ENCODE measurements at places on chromosomes 7 and 10.

- DNase-seq, result peak; percentile 44
Observed at GRCh38 chr10:101301111-101301731, 52.7 kb upstream of the BTRC start.

DNA sequence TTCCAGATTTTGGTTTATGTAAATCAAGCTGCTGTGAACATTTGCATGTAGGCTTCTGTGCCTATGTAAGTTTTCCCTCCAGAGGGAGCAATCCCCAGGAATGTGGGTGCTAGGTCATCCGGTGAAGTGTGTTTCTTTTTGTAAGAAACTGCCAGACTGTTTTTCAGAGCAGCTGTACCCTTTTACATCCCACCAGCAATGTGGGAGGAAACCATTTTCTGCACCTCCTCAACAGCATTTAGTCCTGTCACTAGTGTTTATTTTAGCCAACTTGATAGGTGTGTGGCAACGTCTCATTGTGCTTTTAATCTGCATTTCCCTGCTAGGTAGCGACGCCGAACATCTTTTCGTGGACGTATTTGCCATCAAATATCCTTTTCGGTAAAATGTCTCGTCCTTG, 395.7 kb upstream of the FOXK1 start:
- DNase-seq, result no peak

- DNase-seq, result no peak
Observed at GRCh38 chr10:58104351-58104751, 163.3 kb downstream of the IPMK start.

DNA sequence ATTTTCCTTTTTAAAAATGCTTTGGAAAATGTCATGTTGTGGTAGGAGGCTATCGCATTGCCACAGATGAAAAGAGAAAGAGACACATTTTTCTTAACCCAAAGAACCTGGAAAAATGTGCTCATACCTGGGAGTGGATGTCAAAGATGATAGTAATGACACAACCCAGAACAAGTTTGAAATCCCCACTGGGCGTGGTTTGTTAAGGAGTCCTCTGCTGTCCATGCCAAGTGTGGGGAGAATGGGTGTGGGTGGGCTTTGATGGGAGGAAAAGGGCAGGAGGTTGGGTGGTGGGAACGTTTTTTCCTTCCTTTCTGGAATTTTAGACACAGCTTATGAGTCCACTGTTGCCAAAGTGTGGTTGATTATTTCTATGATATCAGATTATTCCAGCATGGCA, 10.9 kb downstream of the OPTN start:
- DNase-seq, result no peak

- DNase-seq, result no peak
Observed at GRCh38 chr10:30607814-30608213, 21.7 kb downstream of the LYZL2 start.
